Inflammatory macrophage treated with lipopolysaccharide for 4 hours (primary cell): ENCODE measurements at places on chromosomes 16 and 17.

DNA sequence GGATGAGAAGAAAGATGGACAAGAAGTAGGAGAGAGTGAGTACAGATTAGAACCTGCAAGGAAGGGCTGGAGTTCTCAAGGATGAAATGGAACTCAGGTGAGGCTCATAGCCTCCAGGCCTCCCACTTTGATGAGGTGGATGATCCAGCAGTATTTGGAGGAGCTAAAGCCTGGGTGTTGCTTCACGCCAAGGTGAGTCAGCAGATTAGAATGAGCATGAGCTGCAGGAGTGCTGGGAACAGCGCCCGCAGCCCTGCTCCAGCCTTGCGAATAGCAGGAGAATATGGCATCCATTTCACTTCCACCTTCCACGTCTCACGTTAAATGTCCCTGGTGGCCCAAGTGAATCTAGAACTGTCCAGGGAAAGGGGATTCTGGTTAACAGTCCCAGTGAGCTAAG lies 94.4 kb upstream of the CPHXL start:
- no peak for DNase-seq

DNA sequence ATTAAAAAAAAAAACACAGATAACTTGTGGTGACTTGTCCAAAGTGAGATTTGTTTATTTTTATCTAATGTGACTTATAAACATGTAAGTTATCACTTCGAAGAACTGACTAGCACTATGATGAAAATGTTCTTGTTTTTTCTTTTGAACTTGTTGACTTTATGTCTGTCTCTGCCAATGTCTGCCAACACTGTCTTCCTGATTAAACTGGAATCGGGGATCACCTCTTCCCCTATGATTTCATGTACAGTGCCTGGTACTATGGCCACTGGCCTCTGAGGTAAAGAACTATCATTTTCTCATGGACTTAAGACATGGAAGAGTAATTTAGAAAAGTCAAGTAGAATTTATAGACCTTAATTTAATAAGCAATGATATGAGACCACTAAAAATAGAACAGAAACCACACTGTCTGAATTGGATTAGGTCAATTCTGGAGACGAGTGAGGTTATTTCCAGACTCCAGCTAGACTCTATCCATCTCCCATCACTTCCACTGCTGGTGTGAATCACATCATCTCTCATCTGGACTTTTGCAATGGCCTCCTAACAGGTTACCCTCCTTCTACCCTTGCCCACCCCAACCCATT lies 8.9 kb downstream of the C17orf78 start:
- no peak for DNase-seq

DNA sequence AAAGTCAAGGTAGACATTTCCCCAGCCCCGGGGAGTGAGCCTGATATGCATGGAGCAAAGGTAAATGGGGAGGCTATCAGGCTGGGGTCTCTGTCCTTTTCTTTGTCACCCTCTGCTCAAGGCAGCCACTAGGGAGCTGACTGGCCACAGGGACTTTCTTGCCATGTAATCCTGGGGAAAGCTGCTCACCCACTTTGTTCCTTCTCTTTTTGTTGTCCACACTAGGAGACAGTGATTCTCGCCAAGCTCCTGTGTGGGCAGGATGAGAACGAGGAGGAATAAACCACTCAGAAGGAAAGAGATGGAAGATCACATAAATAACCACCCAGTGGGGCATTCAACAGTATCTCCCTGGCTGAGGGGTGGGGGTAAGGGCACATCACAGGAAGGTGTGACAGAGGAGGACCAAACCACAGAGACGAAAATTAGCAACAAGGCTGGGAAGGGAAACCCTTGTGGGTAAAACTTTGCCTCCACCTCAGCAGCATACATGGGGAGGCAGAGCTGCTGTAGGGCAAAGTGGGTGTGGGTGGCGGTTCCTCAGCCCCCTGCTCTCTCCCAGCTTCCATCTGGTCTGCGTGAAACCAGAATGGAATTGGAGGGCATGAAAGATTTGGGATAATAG lies 26.2 kb upstream of the CCL1 start:
- DNase-seq, result peak; percentile 37

DNA sequence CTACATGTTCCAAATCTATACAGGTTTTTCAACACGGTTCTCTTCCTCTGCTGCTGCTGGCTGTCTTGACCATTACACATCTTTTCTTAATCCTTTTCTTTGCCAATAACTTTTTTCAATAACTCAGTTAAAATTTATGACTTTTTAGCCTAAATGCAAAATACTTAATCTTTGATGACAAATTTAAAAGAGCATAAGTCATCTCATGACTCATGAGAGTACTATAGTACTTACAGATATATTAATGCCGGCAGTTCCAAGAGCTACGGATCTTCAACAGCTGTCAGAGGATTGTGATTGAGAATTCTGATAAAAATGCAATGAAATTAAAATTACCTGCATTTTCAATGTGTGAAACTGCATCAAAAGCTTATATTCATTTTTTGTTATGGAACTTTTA lies 105.5 kb downstream of the KPNA2 start:
- DNase-seq, result no peak

DNA sequence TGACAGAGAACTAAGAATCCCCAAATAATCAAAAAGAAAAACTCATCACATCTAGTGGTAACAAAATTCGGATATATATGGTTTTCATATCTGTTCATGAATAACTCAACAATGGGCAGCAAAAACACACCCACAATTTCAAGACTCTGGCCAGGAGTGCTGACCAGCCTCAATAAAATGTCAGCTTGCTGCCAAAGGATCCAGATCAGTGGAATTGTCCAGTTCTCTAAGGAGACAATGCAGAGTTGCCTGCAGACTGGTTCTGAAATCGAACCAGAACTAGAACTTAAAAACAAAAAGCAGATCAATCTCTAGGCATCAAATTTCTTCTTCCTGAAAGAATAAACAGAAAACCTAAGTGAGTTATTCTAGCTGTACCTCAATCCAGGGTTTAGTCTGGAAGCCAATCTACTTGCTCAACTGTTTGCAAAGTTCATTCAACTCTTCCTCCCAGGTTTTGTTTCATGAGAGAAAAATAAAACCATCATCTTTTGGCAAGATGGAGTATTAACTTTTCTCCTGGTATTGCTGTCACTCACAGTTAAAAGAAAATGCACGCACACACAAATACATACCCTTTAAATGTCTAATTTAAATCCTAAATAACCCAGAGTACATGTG lies 61.0 kb downstream of the CFDP1 start:
- no peak for DNase-seq

GRCh38 chr17:47808830-47809480 lies 12.6 kb downstream of the OSBPL7 start:
- no peak for DNase-seq

DNA sequence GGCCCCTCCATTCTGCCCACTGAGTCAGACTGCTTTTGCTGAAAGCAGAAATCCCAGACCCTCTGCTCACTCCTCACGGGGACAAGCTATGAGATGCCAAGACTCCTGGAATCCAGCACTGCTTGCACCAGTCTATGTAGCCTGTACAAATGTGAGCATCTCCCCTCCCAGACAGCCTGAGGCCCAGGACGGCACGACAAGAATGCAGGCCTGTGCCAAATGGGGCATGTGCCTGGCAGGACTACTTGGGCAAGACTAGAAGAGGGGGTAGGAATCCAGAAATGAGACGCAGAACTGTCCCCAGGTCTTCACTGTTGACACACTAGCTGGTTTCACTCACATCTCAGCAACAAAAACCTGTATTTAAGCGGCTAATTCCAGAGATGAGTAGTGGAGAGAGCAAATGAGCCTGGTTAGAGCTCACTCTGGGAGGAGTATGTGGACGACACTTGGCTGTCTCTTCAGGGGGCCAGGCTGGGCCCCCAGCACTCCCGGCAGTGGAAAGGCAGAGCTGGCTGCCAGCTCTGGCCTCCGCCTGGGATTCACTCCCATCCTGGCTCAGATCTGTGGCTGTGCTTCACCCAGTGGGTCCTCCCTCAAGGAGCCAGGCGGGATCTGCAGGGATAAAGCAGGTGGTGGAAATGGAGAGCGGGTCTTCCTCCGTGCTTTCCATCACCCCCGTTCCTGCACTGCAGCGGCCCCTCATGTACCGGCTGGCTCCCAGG lies 2.9 kb upstream of the MYO1C start:
- DNase-seq, result no peak

GRCh38 chr17:10278218-10278617 lies 79.8 kb upstream of the GAS7 start:
- DNase-seq, result no peak

DNA sequence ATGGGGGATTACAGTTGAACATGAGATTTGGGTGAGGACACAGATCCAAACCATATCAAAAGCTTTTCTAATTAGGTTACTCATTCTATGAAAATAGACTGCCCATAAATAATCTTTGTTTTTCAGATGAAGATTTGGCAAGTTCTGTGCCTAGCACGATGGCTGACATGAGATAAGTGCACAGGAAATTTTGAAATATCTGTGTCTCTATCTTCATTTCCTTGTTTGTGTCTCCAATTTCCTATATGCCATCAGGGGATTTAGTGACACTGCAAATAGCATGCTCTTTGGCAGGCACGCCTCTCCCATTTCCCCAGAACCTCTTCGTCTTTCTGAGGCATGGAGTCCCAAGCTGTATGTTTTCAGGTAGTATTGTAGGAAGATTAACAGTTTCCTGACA lies 544.6 kb downstream of the CDH13 start:
- no peak for DNase-seq

- no peak for DNase-seq
These were observed 66.1 kb downstream of the SMG6 start for GRCh38 chr17:2237521-2237921.
